ENCODE measurements at places on chromosomes 2 and 18.

DNA sequence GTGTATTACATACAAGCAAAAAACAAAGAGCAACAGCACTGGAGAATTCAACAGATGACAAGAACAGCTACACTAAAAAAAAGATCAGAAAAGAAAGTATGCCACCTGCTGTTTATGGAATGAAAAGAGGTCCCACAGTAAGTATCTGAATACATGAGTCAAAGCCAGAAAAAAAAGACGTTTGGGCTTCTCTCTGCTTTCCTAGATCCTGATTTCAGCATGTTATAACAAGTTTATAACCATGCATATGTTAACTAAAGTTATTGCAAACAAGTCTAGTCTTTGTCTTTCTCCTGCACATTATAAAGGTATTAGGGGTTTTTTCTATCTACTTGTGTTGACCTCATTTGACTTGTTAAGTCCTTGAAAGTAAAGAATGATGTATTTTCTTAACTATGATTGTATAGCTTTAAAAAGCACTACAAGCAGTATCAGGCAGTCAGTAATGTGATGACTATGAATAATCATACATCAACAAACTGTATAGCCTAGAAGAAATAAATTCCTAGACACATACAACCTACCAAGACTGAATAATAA is 108.5 kb upstream of the COL5A2 start:
- no peak for DNase-seq

DNA sequence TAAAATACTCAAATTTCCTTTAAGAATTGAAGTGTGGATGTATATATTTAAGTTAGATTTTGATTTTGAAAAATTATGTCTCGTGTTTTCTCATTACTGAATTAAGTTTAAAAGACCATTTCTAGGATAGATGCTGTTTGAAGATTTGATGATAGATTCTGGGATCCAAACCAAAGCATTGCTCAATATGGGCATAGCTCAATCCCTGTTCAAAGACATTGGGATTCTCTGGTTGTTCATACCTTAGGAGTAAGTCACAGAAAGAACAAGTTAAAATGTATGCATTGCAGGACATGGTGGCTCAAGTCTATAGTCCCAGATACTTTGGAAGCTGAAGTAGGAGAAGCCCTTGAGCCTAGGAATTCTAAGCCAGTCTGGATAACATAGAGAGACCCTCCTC is 622.3 kb downstream of the ADCYAP1 start:
- DNase-seq: no peak

GRCh38 chr2:62817995-62818713 is 112.6 kb downstream of the EHBP1 start:
- DNase-seq: no peak

GRCh38 chr2:6909431-6910385 is 7.5 kb upstream of the RNF144A start:
- no peak for DNase-seq

Measured in stimulated activated naive CD4-positive, alpha-beta T cell treated with Interleukin-2 at 50 U/mL for 16 hours (primary cell).